ENCODE measurements at places on chromosomes 1 and 21. TPM values are rescaled to one million over a fixed set of nuclear protein-coding genes. Genes with fewer than 3 reads are reported as not detected.

DNA sequence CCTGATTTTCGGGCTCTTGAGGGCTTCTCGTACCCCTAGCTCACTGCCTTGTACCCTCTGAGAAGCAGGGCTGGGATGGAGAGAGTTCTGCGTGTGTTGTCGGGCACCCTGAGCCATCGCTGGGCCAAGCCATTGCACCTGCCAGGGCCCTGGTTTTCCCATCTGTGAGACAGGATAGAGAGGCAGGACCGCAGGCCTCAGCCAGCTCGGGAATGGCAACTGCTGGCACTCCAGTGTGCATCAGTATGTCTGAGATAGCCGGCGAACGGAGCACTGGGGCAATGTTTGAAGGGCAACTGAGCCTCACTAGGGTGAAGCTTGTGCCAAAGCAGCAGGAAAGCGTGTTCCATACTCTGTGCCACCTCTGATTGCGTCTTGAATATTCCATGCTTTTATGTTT, 66.9 kb downstream of the TENT5C start:
- no peak for DNase-seq

Gene ZNF593OS
- total RNA-seq: not detected

- DNase-seq: no peak
Observed at GRCh38 chr1:45543581-45544417, 6.8 kb upstream of the AKR1A1 start.

GRCh38 chr1:108624069-108624468, 36.8 kb downstream of the HENMT1 start:
- no peak for DNase-seq
